Calu3 (cell line): ENCODE measurements at places on chromosomes 13 and 19. TPM values are rescaled to one million over a fixed set of nuclear protein-coding genes. Genes with fewer than 3 reads are reported as not detected.

DNA sequence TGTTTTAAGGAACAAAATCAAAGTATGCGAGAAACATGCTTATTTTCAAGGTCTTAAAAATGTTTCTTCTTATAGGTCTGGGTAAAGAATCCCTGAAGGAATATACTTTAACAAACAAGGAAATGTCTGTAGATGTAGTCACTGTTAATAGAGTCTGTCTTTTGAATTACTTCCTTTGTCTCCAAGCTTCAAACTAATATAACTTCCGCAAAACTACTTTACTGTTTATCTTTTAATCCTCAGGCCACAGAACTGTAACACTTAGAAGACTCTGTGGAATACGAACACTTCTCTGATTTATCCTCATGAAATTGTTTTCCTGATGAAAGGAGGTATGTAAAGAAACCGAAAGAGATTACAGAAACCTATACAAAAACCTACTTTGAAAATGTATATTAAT, 316.0 kb downstream of the PCDH9 start:
- H3K27me3 ChIP-seq = no peaks in the 10 kb centered on the region
- no peak overlapping the region for H3K4me3 ChIP-seq
- no peak overlapping the region for H3K27ac ChIP-seq
- no peaks in the 10 kb centered on the region for H3K4me1 ChIP-seq

SHISA7 gene
- not detected in 2 replicates for total RNA-seq

GRCh38 chr19:4717966-4718701, 5.5 kb downstream of the DPP9 start:
- H3K4me1 ChIP-seq = peaks cover 11% of the 10 kb centered on the region
- no peak for DNase-seq
- H3K4me3 ChIP-seq = no peak overlapping the region

DNA sequence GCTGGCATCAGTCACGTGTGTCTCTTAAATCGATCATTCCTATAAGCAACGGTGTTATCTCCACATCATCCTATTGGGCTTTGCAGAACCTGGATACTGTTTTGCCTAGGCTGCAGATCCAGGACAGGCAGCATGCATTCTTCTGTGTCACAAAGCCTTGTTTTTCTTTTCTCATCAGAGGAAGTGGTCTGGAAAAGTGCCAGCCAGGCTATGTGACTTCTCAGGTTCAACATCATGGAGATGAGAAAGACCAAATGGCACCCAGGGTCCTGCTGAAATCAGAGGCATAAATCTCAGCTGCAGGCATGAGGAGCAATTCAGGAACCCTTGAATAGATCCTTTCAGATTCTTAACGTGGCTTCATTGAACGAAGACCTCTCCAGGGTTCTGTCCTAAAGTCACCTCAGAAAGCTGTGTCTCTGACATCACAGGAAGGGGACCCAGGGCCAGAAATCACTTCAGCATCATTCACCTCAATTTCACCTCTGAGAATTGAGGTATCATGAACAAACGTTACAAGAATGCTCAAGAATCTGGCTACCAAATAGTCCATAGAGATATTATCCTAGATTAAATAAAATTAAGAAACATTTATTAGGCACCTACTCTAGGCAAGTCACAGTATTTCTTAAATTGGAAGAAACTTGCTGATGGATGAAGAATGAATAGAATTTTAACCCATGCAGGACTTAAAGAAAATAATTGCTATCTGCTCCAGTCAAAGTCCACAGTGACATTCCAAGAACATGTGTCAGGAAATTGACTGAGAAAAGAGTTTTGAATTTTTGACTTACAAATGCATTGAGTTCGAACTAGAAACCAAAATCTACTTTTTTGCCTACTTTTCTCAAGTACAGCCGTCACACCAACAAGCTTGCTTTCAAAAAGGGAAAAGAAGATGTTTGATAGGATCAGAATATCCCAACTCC, 124.1 kb downstream of the COG6 start:
- H3K4me3 ChIP-seq = no peak overlapping the region
- no peak overlapping the region for H3K27ac ChIP-seq
- H3K4me1 ChIP-seq = peaks cover 10% of the 10 kb centered on the region
- no peak for DNase-seq

ODAD3 gene
- total RNA-seq = not detected in 2 replicates

DNA sequence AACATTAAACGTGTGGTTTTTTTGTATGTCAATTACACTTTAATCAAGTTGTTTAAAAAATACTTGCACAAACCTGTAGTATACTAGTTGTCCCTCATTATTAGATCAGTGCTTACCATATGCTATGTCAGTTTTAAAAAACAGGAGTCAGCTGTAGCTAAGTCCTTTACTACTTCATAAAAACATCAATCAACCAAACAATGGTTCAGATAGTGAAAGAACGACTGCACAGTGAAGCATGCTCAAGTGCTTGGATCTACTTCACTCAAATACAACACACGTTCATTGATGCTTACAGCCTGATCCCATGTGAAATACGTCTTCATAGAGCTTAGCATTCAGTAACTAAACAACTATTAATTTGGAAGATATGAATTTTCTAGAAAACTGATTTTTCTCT, 225.0 kb downstream of the FGF14 start:
- no peak overlapping the region for H3K27ac ChIP-seq
- no peaks in the 10 kb centered on the region for H3K36me3 ChIP-seq
- no peak overlapping the region for H3K4me3 ChIP-seq
- H3K4me1 ChIP-seq = no peaks in the 10 kb centered on the region
- H3K27me3 ChIP-seq = no peaks in the 10 kb centered on the region
